Forelimb muscle (tissue), 1 donor: ENCODE measurements at places on chromosomes 2 and 18.

- DNase-seq = no peak
Measured at GRCh38 chr2:209773377-209773776, 1.7 kb downstream of the UNC80 start.

DNA sequence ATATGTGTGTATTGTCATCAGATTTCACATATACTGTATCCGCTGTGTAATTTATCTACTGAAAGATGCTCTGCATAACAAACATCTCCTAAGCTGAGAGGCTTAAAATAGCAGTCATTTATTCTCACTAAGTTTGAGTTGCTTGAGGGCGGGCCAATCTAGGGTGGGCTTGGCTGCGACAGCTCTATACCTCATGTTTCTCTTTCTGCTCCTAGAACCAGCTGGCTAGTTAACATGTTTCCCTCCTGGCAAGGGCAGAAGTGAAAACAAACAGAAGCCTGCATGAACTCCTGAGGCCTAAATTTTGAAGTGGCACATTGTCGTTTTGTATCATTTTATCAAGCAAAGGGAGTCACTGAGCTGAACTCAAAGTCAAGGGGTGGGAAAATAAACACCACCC lies 585.0 kb upstream of the VRK2 start:
- no peak for DNase-seq

- no peak for DNase-seq
Measured at GRCh38 chr18:74226156-74226555, 65.6 kb downstream of the CYB5A start.

GRCh38 chr18:21663578-21663977 lies 41.0 kb downstream of the ABHD3 start:
- peak; percentile 56 for DNase-seq

- no peak for DNase-seq
Measured at GRCh38 chr18:47260120-47260923, 8.9 kb upstream of the SKOR2 start.

DNA sequence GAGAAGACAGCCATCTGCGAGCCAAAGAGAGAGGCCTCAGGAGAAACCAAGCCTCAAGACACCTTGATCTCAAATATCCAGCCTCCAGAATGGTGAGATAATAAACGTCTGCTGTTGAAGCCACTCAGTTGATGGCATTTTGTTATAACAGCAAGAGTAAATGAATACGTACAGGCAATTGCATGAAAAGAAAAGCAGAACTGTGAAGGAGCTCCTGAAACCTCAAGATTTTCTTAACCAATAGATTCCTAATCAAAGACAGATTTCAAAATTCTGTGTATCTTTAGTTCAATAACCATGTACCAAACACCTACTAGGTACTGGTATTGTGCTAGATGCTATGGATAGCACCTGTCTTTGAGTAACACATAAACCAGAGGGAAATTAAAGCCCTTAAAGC lies 139.5 kb downstream of the PIEZO2 start:
- no peak for DNase-seq

GRCh38 chr2:96868555-96869280 lies 1.2 kb downstream of the SEMA4C start:
- peak; percentile 70 for DNase-seq

DNA sequence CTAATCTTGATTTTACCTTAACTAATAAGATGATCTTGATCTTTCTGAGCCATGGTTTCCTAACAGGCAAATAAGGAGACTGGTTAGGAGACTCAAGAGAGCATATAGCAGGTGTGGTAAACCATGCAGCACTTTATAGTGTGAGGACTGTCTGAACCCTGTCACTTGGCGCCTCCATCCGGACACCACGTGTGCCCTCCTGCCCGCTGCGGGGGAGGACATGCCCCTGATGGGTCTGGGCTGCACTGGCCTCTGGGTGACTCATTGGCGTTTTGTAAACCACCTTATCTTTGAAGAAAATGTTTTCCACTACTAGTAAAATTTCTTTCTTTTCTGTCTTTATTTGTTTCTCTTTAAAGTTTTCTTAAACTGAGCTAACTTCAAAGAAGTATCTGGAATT lies 131.1 kb downstream of the FMNL2 start:
- DNase-seq = no peak

DNA sequence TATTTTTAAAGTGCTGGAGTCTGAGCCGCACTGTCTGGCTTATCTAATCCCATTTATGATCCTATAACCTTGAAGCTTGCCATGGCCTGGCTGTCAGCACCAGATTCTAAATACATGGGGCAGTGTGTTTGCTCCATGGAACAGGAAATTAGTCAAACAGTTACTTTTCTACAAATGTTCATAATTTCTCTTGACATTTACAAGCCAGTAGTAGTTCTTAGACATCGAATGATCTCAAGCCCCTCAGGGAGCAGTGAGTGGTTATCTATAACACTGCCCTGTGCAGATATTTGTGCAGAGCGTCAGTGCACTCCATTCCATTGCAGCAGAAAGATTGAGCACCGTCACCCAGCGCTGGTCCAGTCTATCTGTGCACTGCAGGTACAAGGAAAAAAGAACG lies 205.2 kb downstream of the AGPS start:
- no peak for DNase-seq

- DNase-seq = no peak
Measured at GRCh38 chr2:207698301-207698700, 13.1 kb upstream of the CCNYL1 start.

GRCh38 chr2:111057721-111058120 lies 63.0 kb upstream of the BCL2L11 start:
- DNase-seq = no peak

- DNase-seq = no peak
Measured at GRCh38 chr2:18598848-18599484, 9.6 kb upstream of the NT5C1B start.

GRCh38 chr2:56014046-56014730 lies 90.6 kb upstream of the EFEMP1 start:
- no peak for DNase-seq

DNA sequence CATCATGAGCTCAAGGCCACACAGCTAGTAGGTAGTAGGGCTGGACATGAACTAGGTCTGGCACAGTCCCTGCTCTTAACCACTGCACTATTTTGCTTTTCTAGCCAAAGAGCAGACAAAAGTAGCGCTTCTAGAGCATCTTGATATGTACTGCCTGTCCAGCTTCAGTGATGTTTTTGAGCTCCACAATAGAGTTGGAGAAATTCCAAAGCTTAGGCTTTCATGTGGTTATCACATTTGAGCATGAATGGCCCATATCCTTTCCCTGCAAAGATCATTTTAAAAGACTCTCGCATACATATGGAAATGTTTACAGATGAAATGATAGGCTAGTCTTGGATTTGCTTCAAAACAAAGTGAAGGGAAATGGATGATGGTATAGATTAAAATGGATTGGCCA lies 128.7 kb downstream of the MAP3K20 start:
- no peak for DNase-seq

DNA sequence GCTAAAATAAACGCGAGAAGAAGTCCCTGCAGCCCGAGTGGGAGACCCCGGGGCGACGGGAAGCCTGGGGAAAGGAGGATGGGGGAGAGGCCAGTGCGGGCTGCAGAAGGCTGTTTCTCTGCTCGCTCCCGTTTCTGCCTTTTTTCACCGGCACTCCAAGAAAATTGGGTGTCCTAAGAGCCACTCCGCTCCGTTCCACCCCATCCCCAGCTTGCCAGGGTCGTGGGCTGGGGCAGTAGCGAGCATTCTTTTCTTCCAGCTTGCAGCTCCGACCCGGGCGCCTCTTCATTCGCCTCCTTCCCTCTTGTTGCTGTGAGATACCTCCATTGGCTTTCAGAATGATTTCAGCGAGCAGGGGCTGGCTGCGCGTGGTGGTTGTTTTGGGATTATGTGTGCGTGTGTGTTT lies 1.1 kb downstream of the HOXD3 start:
- DNase-seq = no peak

GRCh38 chr2:202290316-202290715 lies 24.8 kb downstream of the NOP58 start:
- DNase-seq = no peak

- no peak for DNase-seq
Measured at GRCh38 chr2:153939124-153939796, 67.5 kb downstream of the GALNT13 start.

GRCh38 chr18:48928787-48929186 lies 22.0 kb downstream of the SMAD7 start:
- DNase-seq = no peak

DNA sequence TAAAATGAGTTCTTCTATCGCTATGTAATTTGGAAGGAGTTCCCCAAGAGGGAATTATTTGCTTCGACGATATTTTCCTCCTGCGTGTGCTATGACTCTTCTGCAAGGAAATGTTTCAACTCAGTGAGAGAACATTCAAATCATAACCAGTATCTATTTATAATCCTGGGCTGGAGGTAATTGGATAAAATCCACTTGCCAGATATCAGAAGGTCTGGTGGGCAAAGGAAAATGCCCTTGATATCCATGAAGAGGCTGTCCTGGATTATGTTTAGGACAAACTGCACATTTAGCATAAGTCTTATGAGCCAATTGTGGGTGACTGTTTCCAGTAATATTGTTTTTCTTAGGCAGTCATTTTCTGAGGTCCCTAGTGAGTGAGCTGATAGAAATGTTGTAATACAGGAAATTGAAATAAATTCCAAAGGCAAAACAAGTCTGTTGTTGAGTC lies 17.7 kb downstream of the RPIA start:
- peak; percentile 66 for DNase-seq

DNA sequence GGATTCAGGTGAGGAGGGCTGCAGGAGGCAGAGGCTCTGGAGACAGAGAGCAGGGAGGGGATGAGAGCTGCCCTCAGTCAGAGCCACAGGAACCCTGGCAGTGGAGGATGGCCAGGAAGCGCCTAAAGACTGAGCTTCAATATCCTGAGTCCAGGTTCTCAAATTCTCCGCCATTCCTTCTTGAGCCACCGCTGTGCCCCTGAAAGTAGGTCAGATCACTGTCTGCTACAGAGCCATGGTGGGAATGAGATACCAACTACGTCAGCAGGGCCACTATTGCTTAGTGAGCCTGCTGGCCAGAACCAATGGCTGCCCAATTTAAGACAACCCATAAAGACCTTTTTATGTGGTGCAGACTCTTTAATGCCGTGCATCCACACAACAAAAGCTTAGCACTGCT lies 155.5 kb downstream of the CTIF start:
- DNase-seq = no peak

DNA sequence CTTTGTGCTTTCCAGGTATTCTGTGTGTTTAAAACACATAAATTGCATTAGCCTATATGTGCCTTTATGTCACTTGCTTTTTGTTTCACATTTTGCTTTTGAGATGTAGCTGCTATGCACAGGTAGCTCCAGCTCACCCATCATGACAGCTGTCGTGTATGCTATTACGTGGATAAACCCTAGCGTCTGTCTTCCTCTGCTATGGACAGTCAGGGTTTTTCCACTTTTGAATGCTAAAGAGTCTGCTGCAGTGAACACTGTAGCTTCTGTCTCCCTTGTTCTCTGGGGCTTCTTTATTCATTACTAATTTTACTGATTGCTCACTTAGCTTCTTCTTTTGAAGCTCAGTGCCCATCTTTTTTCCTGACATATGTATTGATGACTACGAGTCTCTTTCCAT lies 24.7 kb upstream of the MBP start:
- no peak for DNase-seq

DNA sequence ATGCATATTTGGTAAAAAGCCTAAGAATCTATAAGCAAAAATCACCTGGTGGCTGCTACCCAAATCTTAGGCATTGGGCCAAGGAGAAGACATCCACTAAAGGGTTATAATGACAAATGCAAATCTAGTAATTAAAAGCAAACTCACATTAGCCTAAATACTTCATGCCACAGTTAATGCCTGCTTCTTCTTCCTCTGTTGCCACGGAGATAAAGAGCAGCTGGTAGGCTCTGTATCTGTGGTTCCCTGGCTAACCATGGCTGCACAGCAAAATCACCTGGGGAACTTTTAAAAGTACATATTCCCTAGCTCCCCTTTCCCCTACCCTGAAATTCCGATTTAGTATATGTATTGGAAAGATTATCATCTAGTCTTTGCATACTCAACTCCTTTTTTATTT lies 114.3 kb downstream of the LNPK start:
- no peak for DNase-seq

DNA sequence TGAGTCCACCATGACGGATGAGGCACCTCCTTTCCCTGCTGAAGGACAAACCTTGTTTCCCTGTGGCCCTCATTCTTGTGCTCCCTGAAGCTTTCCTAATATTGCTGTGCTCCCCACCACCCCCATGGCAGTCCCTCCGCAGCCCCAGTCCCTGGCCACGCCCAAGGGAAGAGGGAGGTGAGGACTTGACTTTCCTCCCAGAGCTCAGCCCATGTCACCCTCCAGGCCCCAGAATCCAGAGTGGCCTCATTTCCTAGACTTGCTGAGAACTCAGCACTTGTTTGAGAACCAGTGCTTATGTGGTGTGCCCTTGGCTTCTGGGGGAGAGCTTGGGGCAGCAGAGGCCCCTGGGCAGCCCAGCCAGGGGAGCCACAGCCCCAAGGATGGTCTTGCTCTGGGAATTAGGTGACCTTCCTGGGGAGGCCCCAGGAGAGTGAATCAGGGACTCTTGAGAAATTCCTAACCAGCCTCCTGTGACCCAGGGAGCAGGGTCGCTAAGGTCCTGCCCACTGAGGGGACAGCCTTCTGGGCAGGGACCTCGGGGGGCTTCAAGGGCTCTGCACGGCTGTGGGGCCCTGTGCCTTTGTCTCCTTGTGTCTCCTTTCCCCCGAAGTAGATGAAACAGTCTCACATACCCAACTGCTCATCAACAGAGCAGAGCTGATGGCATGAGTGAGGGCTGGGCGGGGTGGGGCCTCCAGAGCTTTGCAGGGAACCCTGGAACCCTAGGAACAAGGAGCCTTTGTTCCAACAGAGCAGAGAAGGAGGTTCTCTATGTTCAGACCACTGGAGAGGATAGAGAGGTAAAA lies 27.9 kb downstream of the PSD4 start:
- DNase-seq = no peak

GRCh38 chr18:62242955-62243354 lies 55.9 kb downstream of the RELCH start:
- DNase-seq = no peak

DNA sequence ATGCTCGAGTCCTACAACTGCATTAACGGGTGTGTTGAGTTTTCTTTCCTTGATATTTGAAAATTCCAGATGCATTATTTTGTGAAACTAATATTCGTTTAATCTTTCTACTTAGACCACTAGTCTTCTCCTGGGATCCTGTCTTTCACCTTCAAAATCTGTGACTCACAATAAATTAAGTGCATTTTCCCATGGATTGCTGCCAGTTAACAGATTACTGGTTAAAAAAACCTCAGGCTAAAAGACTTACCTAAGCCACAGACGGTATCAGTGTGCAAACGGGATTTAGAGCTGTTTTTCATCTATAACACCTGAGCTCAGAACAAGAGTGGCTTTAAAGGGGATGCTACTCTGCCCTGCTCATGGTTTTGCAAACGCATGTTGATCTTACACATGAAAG lies 10.2 kb downstream of the FECH start:
- no peak for DNase-seq
